ENCODE measurements at places on chromosomes 13 and 19.

GRCh38 chr13:64453831-64454230 lies 2776.3 kb downstream of the PCDH9 start:
- DNase-seq: no peak

- DNase-seq: no peak
Measured at GRCh38 chr13:57253551-57253950, 86.6 kb downstream of the PRR20E start.

GRCh38 chr19:49497047-49497788 lies 984 bp downstream of the RPS11 start:
- DNase-seq: no peak

DNA sequence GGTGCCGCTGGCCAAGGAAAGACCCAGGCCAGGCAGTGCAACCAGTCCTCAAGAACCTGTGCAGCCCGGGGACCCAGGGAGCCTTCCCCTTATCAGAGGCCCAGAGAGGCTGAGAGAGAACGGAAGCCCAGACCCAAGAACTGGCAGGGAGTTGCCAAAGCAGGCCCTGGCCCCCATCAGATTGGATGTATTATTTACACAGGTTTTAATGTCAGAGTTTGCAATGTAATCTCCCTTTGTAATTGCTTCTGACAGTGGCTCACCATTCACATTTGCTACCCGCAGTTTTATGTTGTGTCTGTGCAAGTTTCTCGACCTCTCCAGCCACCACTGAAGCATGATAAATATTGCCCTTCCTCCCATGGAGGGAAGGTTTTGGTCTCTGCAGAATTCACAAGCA lies 660.9 kb downstream of the LIG4 start:
- DNase-seq: no peak

DNA sequence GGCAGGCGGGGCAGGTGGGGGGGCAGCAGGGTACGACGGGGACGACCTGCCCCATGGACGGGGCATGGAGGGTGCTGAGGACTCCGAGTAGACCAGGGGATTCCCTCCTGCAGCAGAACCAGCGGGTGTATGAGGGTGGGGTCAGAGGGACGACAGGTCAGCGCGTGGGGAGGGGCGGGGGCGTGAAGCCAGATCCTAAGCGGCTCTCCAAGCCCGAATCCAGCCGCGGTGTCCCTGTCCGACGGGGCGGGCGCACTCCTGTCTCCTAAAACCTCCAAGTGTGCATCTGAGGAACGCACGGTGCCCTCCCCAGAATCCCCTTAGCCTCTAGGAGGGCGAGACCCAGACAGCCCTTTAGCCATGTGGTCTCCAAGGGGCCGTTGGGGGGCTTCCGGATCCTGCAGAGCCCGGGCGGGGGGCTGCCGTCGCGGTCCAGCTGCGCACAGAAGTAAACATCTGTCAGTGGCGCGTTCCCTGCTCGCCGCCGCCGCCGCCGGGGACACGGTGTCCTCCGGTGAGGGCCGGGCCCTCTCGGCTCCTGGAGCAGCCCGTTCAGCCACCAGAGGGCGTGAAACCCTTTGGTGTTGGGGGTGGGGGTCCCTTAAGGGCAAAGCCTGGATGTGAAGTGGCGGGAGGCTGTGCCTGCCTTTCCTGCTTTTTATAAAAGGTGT lies 730 bp downstream of the NRTN start:
- DNase-seq: peak; percentile 56

- DNase-seq: no peak
Measured at GRCh38 chr13:45811891-45812694, 39.5 kb downstream of the SIAH3 start.

DNA sequence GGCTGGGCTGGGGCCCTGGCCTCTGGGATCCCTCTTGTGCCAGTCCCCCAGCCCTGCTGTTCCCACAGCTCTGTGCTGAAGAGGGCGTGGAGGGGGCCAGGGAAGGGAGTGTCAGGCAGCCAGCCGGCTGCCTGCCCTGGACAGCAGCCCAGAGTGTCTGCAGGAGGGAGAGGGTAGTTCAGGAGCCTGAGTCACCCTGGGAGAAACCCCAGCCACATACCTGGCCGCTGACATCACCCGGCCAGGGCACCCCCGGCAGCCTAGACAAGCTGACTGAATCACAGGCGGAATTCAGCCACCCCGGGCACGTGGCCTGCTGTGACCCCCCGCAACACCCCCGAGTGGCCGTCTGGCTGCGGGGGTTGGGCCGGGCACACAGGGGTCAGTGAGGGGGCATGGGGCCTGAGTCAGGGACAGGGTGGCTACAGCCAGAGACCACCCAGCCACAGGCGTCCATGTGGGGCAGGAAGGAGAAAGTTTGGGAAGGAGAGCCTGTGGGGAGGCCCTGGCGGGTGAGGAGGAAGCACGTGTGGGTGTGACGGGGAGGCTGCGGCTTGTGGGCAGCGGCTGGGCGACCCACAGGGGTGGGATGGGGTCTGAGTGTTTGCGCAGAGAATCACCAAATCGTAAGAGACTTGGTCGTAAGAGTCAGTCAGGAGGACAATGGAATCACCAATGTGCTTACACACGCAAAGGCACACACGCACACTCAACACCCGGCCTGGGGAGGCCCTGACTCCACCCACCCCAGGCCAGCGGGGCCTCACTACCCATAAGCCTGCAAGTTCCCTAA lies 11.9 kb upstream of the FOSB start:
- peak; percentile 80 for DNase-seq

- peak; percentile 94 for DNase-seq
Measured at GRCh38 chr19:47891923-47892666, 6.0 kb upstream of the SULT2A1 start.

DNA sequence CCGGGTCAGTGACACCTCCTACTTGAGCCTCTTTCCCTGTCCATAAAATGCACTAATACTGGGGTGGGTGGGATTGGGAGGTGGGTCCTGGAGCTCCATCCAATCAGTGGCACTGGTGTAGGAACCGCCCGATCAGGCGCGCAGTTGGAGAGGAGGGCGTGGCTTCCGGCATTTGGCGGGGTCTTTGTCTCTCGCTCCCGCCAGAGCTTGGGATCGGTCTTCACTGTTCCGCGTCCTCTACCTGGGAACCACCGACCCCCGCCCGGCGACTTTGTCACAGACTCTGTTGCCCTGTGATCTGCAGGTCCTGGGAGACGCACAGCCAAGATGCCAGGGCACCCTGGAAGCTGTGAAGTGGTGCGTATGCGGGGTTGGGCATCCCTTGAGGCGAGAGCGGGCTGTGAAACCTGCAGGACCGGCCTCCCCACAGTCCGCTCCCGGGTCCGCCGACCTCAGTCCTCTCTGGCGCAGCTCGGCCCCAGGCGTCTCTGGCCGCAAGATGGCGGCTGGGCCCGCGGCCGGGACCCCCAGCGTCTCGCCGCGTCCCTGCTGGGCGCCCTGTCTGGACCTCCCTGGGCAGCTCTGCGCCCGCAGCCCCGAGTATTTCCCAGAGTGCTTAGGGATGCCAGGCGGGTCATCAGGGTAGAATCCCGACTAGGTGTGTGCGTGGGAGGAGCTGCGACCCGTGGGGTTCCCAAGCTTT lies 41.6 kb upstream of the ZNF730 start:
- peak; percentile 27 for DNase-seq

GRCh38 chr13:26942184-26942583 lies 181.6 kb upstream of the GPR12 start:
- DNase-seq: no peak
